ENCODE measurements at places on chromosomes 1 and 21. TPM values are rescaled to one million over a fixed set of nuclear protein-coding genes. Genes with fewer than 3 reads are reported as not detected.

The KRTAP21-3 gene
- total RNA-seq, result not detected

GRCh38 chr1:150997949-150998348 is 8.8 kb downstream of the MINDY1 start:
- H3K4me3 ChIP-seq, result no peak overlapping the region
- no peak overlapping the region for H3K27ac ChIP-seq
- peaks cover 9% of the 10 kb centered on the region for H3K4me1 ChIP-seq
- no peaks in the 10 kb centered on the region for H3K27me3 ChIP-seq

DNA sequence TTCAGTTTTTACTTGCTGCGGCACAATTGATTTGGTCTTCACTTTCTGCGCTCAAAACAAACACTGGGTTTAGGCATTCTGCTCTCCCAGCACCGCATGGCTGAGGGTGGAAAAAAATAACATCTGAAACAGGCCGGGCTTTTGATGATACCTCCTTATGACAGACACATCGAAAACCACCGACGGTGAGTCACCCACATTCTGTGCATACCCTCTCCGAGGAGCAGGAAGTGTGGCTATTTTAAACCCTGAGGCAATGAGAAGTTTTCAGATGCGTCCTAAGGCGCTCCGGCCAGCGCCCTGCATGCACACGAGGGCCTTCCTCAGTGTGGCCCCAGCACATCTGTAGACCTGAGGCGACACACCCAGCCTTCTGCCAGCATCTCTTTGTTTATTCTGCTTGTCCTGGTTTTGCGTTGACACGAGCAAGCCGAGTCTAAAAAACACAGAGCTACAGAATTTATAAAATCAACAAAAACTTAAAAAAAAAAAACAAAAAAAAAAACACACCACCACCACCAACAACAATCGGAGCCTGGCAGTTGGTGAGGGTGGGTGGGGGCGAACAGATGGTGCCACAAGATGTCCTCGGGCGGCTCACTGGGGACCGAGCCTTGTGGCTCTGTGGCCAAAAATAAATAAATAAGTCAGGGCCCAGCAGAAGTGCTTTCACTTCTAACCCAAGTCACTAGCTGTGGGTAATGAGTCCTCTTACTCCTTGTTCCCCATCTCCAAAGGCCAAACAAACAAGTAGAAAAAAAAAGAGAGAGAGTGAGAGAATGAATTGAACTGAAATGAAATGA is 162.6 kb upstream of the IRF2BP2 start:
- DNase-seq, result no peak
- peaks cover 6% of the 10 kb centered on the region for H3K27me3 ChIP-seq
- H3K36me3 ChIP-seq, result no peaks in the 10 kb centered on the region
- no peak overlapping the region for H3K4me3 ChIP-seq
- peak overlapping the region; percentile 57 for H3K27ac ChIP-seq
- H3K4me1 ChIP-seq, result peaks cover 16% of the 10 kb centered on the region

The ICOSLG gene
- total RNA-seq, result 1.5 TPM

The IKBKE gene
- total RNA-seq, result 3.3 TPM

The AGPAT3 gene
- total RNA-seq, result 35.5 TPM

The RGSL1 gene
- total RNA-seq, result 0.11 TPM
